Hematopoietic multipotent progenitor cell (in vitro differentiated cells): ENCODE measurements at places on chromosomes 2 and 18.
A peak's percentile ranks its signal among the peaks of the same experiment; 100 is the strongest.

DNA sequence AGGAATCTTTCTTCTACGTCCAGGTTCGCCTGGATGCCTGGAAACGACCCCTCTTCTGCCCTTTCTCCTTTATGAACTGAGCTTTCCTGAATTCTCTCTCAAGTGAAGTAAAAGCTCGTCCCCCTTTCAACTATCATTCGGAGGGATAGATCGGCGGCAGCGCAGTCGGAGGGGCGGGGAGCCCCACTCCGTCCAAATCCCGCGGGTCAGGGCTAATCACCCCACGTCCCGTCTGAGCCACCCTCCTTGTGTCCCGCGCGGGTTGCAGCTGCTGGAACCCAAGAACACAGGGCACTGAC is 367 bp downstream of the FBXO48 start:
- DNase-seq = no peak

DNA sequence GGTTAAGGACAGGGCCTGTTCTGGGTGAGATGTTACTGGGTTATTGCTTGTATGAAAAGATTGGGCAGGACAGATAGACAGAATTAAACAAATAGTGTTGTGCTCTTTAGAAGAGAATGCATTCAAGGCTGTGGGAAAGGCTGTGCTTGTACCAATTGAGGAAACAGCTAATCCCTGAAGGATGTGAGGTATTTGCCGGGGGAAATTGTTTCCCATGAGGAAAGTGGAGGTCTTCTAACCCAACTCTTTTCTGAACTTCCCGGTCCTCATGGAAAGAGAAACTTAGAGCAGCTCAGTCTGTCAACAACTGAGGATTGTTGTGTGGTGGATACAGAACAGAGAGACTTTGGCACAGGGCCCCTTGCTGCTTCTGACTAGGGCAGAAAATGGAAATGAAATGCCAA is 9.5 kb downstream of the SLC1A4 start:
- DNase-seq = no peak

- no peak for DNase-seq
These were observed 9.8 kb upstream of the NCK2 start for GRCh38 chr2:105734762-105735538.

- DNase-seq = peak; percentile 60
These were observed 88.4 kb downstream of the BCL2L11 start for GRCh38 chr2:111209045-111209514.

DNA sequence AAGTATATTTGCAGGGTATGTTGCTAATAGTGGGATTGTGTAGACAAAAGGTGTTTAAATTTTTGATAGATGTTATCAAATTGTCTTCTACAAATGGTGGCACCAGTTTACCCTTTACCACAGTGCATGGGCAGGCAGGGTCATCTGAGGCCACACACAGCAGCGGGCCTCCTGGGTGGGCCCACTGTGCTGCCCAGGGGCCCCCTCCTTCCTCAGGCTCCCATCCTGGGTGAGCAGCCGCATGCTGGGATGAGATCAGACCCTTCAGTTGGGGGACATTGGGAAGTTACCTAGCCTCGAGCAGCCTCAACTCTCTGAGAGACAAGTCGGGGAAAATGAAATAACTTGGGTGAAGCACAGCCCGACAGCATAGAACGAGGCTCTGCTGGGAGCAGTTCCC is 9.7 kb downstream of the MYO7B start:
- no peak for DNase-seq

DNA sequence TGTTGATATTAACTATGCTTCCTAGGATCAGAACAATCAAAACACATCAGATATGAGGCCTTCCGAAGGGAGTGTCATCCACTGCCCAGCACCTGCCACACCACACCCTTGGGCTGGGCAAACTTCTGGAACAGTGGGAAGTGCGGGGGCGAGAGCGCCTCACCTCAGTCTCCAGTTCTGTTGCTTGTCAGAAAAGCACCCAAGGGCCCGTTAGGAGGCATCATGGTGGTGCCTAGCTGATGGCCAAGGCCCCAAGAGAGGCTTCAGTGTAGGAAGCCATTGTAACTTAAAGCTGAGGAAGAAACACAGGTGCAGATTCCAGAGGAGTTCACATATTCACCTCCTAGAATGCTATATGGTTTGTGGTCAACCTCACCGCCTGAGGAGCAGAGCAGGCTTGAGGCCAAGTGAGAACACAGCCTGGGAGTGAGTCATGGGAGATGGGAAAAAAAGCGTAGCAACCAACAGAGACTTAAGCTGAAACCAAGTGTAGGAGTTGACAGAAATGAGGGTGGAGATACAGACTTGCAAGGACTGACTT is 85.1 kb upstream of the ATL2 start:
- no peak for DNase-seq

GRCh38 chr2:199488772-199489400 is 31.1 kb upstream of the SATB2 start:
- DNase-seq = peak; percentile 56

DNA sequence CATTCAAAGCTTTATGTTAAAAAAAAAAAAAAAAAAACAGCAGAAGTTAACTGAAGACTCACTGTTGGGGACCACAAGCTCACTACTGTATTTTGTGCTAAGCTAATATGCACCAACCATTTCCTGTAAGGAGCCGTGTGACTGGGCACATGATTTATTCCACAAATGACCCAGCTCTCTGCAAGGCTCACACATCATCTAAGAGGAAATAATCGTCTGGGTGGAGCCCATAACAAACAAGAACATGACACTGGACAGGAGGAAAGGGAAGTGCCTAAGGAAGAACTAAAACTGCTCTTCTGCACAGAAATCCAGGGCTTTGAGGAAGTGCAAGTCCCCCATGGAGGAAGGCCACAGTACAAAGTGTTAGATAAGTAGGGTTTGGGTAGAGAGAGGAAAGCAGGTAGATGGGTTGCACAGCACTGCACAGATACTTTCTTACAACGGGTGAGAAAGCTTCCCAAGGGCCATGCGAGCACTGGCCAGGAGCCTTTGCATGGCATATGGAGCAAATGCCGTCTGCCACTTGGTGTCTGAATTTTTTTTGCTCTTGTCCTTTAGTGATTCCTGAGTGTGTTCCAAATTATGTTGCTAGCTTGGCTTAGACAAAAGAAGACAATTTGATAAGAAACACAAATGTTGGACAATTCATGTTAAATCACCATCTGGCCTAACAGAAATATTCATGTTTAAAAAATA is 24.4 kb downstream of the NFE2L2 start:
- DNase-seq = peak; percentile 94

- DNase-seq = no peak
These were observed 3.0 kb upstream of the OSR1 start for GRCh38 chr2:19361325-19361990.

- no peak for DNase-seq
These were observed 40.5 kb upstream of the BMP10 start for GRCh38 chr2:68911709-68912108.

DNA sequence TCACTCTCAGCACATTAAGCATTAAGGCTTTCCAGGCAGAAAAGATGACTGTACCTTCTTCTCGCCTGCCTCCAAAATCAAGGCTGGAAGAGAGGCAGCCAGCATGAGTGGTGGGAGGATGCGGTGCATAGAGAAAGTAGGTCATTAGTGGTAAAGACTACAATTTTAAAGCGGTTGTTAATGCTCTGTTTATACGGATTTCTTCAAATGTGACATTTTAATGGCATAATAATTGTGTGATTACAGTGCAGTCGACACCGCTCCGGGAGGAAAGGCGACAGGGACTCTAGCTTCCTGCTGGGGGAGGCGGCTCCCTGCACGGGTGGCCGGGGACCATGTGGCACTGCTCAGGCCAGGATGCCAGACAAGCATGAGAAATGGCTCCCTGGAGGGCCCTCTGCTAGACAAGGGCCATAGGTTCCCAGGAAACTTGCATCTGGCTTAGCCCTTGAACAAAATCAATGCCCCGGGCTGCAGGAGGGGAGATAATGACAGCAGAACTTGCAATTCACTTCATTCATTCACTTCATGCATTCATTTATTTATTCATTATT is 129.6 kb downstream of the GALNT14 start:
- DNase-seq = no peak

GRCh38 chr2:159119652-159120257 is 151.3 kb downstream of the TANC1 start:
- no peak for DNase-seq

GRCh38 chr2:222296311-222296741 is 2.5 kb downstream of the PAX3 start:
- peak; percentile 24 for DNase-seq

DNA sequence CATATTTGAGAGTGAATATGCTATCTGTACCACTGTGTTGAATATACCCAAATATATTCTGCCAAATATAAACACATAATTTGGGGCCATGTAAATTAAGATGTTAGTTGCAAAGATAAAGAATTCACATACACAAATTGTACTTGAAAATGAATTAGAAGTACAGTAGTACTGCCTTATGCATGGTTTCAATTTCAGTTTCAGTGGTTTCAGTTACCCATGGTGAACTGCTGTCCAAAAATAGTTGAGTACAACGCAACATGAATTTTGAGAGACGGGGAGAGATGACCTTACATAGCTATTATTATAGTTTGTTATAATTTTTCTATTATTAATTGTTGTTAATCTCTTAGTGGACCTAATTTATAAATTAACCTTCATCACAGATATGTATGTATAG is 1313.0 kb upstream of the FAM98A start:
- no peak for DNase-seq

DNA sequence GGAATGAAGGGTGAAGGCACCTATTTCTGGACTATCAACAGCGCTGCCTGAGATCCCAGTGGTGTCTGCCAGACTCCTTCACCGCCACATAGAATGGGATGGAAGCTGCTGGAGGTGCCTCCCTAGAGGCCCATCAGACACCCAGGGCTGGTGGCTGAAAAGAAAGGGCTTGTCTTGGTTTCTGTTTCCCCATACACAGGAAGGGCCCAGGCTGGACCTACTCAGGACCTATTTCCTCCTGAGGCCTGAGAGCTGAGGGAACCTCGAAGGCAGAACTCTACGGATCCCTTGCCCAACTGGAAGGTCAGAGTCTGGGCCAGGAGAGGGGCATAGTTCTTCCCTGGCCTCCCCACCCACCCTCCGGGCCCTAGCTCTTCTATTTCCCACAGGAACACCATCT is 2.9 kb upstream of the CLEC4F start:
- no peak for DNase-seq

- no peak for DNase-seq
These were observed 198.9 kb downstream of the TWIST2 start for GRCh38 chr2:239046822-239047221.

- DNase-seq = no peak
These were observed 219.5 kb upstream of the SKOR2 start for GRCh38 chr18:47470941-47471340.

DNA sequence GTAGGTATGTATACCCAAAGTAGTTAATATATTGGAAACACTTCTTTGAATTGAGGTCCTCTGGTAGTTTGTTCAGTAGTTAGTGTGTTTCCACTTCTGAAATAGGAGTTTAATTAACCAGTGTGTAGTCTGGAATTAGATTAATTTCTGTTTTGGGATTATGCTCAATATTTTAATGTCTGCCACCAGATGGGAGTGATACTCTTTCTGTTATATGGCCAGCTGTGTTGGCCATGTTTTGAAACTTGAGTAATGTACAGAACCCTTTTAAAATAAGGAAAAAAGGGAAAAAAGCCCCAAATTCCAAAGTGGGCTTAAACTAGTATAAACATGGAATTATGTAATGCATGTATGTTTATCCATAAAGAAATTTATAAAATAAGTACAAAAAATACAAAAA is 147.7 kb downstream of the CTNNA2 start:
- no peak for DNase-seq

DNA sequence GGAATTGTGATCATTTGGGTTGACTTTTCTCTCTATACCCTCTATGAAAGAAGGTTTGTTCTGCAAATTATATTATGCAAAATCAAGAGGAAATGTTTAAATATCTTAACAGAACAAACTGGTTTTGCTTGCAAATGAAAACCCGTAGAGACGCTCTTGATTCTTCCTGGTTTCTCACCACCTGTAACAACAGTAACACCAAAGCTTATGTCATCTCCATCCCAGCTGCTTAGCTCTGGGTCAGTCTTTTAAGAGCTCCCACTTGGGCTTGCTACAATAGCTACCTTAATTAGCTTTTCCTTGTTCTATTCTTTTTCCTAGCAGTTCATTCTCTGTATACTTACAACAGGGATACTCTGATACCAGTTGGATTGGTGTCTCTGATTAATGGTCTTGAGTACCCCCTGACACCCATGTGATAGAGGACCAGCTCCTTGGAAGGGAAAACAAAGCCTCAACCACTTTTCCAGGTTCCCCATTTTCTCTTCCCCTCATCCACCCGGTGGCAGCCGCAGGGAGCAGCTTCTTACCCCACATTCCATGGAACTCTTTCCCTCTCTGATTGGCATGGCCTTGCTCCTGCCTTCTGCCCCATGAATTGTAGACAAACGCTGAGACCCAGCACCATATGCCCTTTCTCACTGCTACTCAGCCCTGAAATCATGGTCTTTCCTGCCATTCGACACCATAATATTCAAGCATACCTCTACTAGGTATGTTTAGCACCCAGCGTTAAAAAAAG is 27.7 kb downstream of the TMEM182 start:
- DNase-seq = no peak

GRCh38 chr2:125092276-125093009 is 1067.4 kb downstream of the CNTNAP5 start:
- DNase-seq = no peak

DNA sequence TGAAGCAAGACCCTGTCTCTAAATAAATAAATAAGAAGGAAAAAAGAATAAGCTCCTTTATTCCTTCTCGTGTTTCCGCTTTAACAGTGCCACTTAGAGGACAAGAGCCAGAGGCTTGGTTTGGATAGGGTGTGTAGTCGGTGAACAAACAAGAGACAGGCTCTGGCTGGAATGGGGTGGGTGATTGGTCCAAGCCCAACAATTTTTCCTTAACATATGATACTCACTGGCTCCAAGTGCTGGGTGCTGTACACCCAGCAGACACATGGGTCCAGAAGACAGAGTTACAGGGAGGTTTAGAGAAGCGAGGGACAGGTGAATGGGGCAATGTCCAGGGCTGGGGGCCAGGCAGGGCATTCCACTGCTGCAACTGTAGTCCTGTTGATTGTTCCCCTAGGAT is 77.8 kb downstream of the NCAPH start:
- DNase-seq = no peak

DNA sequence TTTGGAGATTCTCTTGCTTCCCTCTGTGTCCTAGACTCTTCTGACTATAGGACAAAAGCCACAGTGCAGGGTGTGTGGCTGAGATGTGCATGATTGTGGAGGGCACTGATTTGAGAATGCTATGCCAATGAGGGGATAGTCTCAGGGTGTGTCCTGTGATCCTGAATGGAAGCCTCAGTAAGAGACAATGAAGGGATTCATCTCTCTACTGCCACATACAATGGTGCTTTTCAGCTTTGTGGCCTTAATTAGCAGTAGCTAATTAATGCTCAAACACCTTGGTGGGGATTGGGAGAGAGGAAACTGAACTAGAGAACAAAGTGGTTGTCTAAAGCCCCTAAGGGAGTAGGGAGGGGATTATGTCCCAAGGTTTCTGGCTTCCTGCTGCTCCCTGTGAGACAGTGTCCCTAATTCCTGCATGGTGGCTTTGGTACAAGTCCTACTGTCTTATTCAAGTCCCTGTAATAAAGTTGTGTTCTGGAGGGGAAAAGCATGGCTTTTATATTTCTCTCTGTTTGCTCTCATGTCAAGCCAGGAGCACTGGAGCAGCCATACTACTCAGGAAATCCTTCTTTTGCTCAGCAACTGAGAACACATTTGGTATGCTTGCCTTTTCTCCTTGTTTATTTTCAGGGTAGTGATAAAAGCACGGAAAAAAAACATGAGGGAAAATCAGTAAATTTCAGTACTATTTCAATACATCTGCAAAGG is 415.2 kb upstream of the TCF4 start:
- no peak for DNase-seq
